ENCODE measurements at places on chromosomes 16 and 17. TPM values are rescaled to one million over a fixed set of nuclear protein-coding genes. Genes with fewer than 3 reads are reported as not detected.

Gene PRR15L
- total RNA-seq, result 0.92 TPM

Gene RPGRIP1L
- total RNA-seq, result 7.7 TPM

- DNase-seq, result no peak
Measured at GRCh38 chr17:58096892-58097291, 13.7 kb downstream of the DYNLL2 start.

GRCh38 chr17:75273977-75274708, 3.1 kb upstream of the MIF4GD start:
- DNase-seq, result no peak

DNA sequence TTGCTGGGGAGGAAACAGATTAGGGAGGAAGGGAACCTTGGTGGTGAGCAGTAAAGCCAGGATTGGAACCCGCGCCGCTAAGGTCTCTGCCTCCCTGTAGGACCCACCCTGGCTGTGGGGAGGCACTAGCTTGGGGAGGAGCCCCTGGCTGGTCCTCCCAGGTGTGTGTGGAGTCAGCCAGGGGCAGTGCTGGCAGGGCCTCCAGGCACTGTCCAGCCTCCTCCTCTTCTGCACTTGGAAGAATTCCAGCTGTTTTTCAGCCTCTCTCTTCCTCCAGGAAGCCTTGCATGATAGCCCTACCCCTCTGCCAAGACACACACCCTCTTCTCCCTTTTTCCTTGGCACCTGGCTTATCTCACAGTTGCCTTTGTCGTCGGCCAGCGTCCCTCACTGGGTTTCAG, 34.8 kb downstream of the TMEM235 start:
- no peak for DNase-seq

- no peak for DNase-seq
Measured at GRCh38 chr17:50948711-50949110, 82.6 kb upstream of the TOB1 start.

DNA sequence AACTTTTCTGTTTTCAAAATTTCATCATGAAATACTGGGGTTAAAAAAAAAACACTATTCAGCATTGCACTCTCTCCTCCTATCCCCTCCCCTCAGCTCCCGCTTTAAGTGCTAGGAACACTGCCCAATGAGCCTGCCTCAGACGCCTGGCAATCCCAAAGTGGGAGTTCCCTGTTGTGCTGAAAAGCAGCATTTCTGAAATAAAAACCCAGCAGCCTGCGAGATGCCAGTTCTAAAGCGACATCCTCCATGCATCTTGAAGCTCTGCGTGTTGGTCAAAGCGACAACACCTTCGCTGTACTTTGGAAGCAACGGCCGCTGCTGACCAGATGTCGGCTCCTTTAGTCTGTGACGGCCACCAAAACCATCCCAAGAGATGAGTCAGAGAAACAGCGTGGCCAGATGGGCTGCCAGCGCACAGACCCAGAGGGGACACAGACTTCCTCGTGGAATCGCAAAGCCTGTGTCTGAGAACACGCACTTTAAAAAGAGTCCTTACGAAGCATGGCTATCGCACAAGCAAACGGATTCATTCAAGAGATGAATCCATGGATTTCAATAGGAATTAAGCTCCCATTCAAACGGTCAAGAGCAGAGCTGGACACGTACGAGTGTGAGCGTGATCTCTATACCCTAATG, 32.8 kb downstream of the FBXO31 start:
- DNase-seq, result no peak

GRCh38 chr16:30120340-30121105, 2.5 kb downstream of the MAPK3 start:
- no peak for DNase-seq

- DNase-seq, result no peak
Measured at GRCh38 chr16:58503166-58503862, 3.4 kb downstream of the NDRG4 start.

GRCh38 chr17:79298799-79299198, 224.2 kb downstream of the ENGASE start:
- no peak for DNase-seq

GRCh38 chr17:79983456-79983855, 52.2 kb downstream of the TBC1D16 start:
- no peak for DNase-seq

All from kidney epithelial cell (primary cell).